Activated CD8-positive, alpha-beta memory T cell treated with anti-CD3 and anti-CD28 coated beads, Interleukin-2, amount 10 ng/mL, durations not matched to agents 7 days and 5 days (primary cell): ENCODE measurements at places on chromosomes 12 and 14. TPM values are rescaled to one million over a fixed set of nuclear protein-coding genes. Genes with fewer than 3 reads are reported as not detected.

The AMN gene
- total RNA-seq: 0.53 TPM

The KRT6C gene
- total RNA-seq: not detected

The KRT79 gene
- total RNA-seq: not detected

The C12orf50 gene
- total RNA-seq: not detected

The HELB gene
- total RNA-seq: 34.6 TPM

The KRT71 gene
- total RNA-seq: not detected
